ENCODE measurements at places on chromosomes 2 and 18. TPM values are rescaled to one million over a fixed set of nuclear protein-coding genes. Genes with fewer than 3 reads are reported as not detected.

DNA sequence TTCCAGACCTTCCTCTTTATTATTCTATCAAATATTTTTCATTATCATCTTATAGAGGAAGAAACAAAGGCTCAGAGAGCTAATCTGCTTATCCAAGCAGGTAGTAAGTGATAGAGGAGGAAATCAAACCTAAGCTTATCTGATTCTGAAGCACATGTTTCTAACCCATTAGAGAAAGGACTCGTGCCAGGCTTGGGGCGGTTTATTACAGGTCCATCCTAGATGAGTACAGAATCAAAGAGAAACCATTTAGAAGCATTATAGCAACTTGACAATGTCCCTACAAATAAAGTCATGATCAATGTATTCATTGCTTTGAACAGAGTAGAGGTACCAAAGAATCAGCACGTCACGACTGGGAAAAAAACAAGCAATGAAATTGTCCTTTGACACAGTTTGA is 303.0 kb downstream of the CYRIA start:
- no peaks in the 10 kb centered on the region for H3K27me3 ChIP-seq
- H3K4me3 ChIP-seq = no peak overlapping the region
- no peak for DNase-seq

LAPTM4A gene
- total RNA-seq = 82.8 TPM

DNA sequence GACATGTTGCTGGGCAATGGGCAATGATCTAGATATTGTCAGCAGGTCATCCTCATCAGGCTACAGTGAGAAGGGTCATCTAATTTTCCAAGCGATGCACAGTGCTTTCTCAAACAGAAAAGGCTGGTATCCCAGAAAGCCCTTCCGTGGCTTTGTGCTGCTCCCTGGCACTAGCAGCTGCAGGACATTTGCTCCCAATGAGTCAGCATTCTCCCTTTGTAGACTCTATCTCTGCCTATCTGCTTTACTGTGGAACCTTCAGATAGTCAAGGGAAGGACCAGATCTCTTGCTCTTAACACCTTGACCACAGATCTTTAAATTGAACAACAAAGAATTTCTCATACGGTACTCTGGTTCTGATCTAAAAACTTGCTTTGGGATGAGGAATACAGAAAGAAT is 101.4 kb downstream of the CDH2 start:
- no peaks in the 10 kb centered on the region for H3K36me3 ChIP-seq
- no peak overlapping the region for H3K27ac ChIP-seq
- peak; percentile 31 for DNase-seq
- no peak overlapping the region for H3K4me3 ChIP-seq
- H3K27me3 ChIP-seq = no peaks in the 10 kb centered on the region

GRCh38 chr2:241386519-241386918 is 30.4 kb downstream of the FARP2 start:
- H3K4me1 ChIP-seq = no peaks in the 10 kb centered on the region
- peaks cover 27% of the 10 kb centered on the region for H3K36me3 ChIP-seq
- DNase-seq = no peak
- no peaks in the 10 kb centered on the region for H3K27me3 ChIP-seq
- no peak overlapping the region for H3K27ac ChIP-seq
- no peak overlapping the region for H3K4me3 ChIP-seq

All from HepG2 (cell line).